ENCODE measurements at places on chromosomes 16 and 17.

GRCh38 chr17:41451154-41451728, 10.5 kb upstream of the KRT38 start:
- no peak for DNase-seq

DNA sequence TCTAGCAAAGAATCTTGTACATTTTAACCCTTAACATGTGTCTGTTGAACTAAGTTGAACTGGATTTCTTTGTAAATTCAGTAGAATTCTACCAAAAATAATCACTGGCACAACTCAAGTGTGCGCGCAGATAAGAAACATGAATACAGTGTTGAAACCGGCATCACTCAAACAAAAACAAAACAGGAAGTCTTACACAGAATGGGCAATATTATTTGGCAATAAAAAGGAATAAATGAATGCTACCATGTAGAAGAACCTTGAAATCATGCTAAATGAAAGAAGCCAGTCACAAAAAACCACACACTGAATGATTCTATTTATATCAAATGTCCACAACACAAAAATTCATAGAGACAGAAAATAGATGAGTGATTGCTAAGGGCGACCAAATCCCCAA, 102.9 kb upstream of the ZFHX3 start:
- DNase-seq: peak; percentile 68

DNA sequence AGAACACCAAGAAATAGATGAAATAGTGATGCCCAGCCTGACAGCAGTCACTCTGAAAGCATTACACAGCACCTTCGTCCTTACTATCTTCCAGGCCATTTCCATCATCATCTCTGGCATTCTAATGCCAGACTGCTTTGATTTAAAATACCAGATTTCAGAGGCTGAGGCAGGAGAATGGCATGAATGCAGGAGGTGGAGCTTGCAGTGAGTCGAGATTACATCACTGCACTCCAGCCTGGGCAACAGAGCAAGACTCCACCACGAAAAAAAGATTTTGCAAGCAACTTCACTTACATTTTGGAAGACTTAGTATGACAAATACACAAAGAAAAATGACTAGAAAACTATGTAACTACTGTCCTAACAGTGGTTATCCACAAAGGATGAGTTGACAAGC, 244.0 kb downstream of the CPPED1 start:
- DNase-seq: no peak

DNA sequence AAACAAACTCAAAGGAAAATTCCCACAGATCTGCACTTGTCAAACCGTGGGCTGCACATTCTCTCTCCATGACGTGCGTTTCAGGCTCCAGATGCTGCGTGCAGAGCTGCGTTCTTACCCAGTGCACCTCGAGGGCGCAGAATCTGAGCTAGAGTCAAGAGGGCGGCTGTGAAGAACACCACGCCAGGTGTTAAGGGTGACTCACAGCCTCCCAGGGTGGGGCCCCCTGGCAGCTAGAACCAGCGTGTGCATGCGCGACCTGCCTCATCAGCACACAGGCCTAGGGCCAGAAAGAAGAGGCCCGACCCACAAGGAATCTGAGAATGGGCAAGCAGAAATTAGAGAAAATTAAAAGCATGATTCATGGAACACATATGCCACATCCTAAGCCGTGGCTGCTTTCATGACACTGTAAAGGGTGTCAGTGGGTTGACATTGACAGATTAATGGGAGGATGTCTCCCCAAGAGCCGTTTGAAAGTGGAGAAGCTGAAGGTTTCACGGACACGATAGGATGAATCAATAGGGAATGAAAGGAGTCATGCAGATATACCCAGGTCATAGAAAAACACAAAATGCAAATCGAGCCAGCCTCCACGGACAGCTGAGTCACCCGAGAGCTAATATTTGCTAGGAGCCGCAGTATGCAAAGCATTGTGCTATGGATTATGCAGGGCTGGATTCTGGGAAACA, 29.0 kb downstream of the MARCHF10 start:
- DNase-seq: no peak

DNA sequence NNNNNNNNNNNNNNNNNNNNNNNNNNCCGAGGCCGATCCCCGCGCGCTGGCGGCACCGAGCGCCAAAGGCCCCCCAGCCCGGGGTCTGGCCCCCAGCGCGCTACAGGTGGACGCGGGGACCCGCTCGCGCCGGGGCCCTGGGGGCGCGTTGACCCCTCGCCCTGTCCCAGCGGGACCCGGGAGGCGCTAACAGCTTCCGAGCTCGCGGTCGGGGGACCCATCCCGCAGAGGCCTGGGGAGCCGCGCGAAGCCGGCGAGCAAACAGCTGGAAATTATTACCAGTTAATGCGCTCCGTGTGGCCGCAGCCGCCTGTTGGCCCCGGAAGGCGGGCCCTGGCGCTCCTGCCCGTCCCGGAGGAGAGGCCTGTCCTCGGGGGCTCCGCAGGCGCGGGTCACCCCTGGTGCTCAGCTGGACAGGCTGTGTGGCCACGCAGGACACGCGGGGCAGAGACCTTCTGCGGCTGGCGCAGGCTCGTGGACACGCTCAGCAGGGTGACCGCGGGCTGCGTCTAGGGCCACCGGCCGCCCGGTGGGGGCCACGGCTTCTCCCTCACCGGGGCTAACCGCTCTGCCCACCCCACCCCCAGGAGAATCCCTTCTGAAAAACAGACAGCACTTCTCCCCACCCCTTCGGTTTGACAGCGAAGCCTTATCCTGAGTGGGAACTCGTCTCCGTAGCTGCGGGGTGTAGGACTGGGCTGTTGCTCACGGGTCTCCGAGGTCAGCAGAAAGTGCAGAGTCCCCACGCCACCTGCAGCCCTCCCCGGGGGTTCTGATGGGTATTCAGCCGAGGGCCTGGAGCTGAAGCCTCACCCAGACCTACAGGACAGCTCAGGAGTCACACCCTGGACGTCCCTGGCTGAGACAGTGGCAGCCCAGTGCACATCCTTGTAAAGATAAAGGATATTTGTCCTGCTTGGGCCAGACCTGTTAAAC, 138.7 kb upstream of the RPH3AL start:
- no peak for DNase-seq

- DNase-seq: no peak
Measured at GRCh38 chr17:50518384-50519023, 10.3 kb downstream of the MYCBPAP start.

GRCh38 chr17:80785477-80786178, 206.0 kb upstream of the CHMP6 start:
- DNase-seq: no peak

All from inflammatory macrophage (primary cell).